ENCODE measurements at places on chromosomes 7 and 10.

GRCh38 chr7:81775560-81775959 lies 5.7 kb upstream of the HGF start:
- DNase-seq: no peak

- DNase-seq: no peak
Observed at GRCh38 chr10:105197598-105198364, 556.7 kb downstream of the SORCS3 start.

DNA sequence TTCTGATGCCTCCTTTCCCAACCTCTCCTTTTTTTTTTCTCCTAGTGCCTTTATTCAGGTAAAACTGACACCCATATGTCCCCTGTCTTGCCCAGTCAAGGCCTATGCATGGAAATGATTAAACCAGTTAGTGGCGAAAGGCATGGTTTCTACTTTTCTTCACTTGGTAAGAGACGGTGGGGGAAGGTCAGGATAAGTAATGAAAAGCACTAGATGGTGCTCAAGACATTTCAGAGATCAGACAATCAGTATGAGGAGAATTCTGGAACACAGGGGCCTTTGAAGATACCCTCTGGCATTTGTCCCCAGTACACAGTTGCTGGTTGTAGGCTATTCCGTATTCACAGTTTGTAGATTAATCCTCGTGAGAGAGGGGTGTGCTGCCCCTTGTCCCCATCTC lies 121.2 kb downstream of the RTKN2 start:
- no peak for DNase-seq

- no peak for DNase-seq
Observed at GRCh38 chr7:47100148-47100816, 481.6 kb downstream of the TNS3 start.

DNA sequence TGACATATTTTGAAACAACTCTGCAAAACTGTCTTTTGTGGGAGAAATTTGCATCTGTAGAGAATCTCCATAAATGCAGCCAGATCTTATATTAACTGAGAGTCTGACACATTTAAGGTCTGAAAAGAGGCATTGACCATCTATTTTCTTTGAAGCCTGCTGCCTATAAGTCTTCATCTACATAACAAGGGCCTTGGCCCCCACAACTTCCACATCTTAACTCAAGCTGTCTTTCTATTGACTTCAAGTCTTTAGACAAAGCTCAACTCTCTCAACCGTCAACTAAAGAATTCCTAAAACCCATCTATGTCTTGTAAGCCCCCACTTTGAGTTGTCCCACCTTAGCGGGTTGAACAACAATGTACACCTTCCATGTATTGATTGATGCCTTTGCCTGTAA lies 72.4 kb upstream of the ADCY1 start:
- no peak for DNase-seq

GRCh38 chr10:125113691-125114371 lies 46.5 kb downstream of the CTBP2 start:
- DNase-seq: no peak

- no peak for DNase-seq
Observed at GRCh38 chr7:4715410-4715776, 33.3 kb downstream of the FOXK1 start.

- no peak for DNase-seq
Observed at GRCh38 chr7:71612911-71613310, 481.0 kb downstream of the GALNT17 start.

DNA sequence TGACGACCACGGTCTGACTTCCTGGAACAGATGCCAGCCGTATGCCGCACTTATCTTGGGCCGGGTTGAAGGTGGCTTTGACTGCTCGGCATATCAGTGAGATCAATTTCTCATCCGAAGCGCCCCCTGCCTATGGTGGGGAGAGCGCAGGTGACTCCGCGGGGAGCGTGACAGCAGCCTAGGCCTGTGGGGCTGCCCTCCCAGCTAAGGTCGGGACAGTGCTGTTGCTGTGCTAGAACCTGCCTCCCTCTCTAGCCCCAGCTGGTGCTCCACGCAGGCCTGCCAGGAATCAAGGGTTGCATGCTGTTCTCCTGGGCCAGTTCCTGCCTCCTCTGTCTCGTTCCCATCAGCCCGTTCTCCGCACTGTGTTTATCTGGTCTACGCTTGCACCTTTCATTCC lies 49.8 kb downstream of the PODXL start:
- no peak for DNase-seq

All from GM10248 (cell line).